CD4-positive, alpha-beta T cell treated with Interleukin-1 beta for 1 hour (primary cell): ENCODE measurements at places on chromosomes 1 and 21.

DNA sequence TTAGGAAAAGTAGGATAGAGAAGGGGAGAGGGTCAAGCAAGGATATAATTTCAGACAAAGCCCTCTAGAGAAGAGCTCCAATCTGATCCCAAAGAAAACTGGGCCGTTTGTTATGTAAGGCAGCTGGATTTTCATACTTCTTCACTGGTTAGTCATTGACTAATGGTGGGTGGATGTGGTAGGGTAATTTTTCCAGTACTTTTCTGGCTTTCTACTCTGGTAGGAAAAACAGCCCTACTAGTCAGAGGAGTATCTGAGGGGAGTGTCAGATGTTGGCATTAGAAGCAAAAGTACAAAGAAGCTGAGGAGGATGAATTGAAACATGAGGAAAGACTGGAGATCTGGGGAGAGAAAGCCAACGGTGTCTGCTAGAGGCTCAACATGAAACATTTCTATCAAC, 145.3 kb downstream of the TNFSF18 start:
- DNase-seq = no peak

GRCh38 chr1:119385650-119386049, 17.1 kb downstream of the HAO2 start:
- no peak for DNase-seq

DNA sequence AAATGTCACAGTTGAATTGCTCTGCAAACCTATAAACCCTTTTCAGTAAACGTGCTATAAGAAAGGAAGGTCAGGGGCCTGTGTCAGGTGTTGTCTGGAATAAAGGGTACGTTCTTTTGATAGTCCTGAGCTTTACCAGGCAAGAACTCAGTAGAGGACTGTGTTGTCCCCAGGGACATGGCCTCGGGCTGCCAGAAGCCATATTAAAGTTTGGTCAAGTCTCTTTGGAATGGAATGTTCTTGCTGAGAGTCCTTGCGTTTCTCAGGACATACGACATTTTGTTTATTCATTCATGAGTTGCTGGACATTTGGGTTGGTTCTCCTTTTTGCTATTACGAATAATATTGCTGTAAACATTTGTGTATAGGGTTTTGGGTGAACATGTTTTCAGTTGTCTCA, 16.8 kb downstream of the VPS13D start:
- no peak for DNase-seq

DNA sequence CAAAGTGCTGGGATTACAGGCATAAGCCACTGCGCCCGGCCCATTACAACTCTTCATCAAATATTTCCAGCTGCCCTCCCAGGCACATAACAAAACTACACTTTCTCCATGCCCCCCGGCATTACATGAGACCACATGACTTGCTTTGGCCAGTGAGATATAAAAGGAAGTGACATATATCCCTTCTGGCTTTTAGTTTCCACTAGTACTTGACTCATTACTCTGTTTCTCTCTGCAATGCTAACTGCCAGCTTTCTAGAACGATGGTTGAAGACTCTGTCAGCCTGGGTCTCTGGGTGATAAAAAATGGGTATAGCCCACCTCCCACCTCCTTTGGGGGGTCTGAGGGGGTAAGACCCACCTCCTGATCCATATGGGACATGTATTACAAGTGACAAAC, 24.2 kb downstream of the ABL2 start:
- no peak for DNase-seq

DNA sequence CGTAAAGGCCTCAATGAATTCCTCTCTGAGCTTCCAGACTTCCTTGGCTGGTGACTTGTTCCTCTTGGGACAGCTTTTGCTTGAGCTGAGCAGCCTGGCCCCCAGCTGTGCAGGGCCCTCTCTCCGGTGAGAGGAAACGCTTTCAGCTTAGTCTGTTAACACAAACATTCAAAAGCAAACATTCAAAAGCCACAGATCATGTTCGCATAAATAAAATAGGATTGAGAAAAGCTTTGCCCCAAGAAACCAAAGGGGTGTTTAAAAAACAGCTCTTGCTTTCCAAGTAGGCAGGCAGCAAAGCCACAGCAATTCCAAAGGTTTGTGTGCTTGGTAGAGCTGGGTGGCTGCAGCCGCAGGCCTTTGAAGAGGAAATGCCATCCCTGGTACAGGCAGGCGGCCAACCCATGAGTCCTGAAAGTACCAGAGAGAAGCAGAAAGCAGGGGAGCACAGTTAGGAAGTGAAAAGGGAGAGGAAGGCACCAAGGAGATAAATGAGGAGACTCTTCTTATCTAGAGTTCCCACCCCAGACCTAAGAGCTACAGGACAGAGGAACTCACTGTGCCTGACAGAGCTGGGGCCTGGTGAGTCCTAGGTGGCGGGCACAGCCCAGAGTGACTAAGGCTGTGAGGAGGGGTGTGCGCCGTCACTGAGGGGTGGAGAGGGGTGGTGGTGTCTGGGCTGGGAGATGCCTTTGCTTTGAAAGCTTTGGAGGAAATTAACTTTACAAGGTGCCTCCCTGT, 48.4 kb downstream of the CCN1 start:
- no peak for DNase-seq
